NT2/D1 (cell line): ENCODE measurements at places on chromosomes 4 and X.

- DNase-seq = no peak
Observed at GRCh38 chr4:8707045-8707781, 114.6 kb downstream of the CPZ start.

DNA sequence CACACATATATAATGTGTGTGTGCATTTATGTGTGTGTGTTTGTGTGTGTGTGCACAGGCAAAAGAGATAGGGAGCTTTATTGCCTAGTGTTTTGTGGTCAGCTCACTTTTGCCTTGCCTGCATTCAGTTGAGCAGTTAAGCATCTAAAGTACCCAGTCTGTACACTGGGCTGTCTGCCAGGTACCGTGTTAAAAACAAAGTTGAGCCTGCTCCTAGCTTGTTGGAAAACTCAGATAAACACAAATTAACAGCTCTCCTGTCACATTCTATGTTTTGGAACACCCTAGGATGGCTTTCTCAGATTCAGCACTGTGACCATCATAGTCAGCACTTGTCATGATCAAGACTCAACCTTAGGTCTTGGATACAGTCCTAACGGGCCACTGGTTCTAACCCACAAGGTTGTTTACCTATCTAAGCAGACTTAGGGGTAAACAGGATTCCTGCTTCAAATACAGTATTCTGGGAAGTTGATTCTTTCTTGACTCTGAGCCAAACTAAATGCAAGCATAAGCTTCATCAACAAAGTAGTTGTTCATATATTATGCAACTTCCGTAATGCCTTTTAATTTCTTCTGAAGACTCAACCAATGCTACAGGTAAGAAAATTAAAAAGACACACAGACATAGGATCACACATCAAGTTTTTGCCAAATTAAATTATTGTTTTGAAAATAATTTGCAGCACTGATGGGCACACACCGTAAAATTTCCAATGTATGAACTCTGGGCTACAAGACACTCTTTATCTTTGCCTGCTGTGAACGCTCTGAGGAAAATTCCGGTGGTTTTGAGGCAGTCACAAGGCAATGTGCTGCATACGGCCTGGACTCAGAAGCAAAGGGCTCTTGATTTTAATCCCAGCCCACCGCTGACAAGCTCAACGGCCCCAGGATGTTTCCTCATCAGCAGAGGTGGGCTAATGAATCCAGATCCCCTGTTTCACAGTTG, 11.3 kb upstream of the CD99 start:
- DNase-seq = no peak

- no peak for DNase-seq
Observed at GRCh38 chrX:16466640-16467432, 183.1 kb upstream of the S100G start.

DNA sequence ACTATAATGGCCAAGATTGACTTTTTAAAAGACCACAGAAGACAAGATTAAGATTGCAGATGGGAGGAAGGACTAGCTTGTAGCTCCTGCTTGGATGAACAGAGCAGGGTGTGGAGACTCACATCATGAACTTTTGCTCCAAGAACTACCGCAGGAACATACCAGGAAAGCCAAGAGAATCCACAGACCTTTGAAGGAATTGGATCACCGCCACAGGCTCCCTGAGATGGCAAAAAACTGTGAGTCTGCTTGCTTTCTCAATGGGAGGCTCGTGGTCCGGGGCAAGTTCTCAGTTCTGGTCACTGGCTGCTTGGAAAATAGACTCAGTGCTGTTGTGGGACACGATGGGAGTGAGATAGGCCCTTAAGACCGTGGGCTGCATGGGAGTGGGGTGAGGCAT, 276.6 kb downstream of the CCSER1 start:
- no peak for DNase-seq

- no peak for DNase-seq
Observed at GRCh38 chr4:173152104-173152503, 16.5 kb upstream of the GALNT7 start.

DNA sequence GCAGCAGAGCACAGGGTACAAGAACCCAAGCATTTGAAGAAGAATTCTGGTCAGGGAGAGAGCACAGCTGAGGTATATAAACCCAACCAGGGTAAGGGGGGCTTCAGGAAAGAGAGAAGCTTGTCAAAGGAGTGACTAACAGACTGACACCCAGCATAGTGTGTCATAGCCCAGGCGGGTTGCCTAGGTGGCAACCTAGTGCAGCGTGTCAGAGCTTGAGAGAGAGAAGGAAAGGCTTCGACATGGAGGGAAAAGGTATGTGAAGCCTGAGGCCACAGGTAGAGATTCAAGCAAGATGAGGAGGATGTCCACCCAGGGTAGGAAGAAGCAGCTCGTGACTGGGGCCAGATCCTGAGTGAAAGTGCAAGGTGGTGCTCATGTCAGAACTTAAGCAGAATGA, 8.5 kb upstream of the ANTXR2 start:
- no peak for DNase-seq

DNA sequence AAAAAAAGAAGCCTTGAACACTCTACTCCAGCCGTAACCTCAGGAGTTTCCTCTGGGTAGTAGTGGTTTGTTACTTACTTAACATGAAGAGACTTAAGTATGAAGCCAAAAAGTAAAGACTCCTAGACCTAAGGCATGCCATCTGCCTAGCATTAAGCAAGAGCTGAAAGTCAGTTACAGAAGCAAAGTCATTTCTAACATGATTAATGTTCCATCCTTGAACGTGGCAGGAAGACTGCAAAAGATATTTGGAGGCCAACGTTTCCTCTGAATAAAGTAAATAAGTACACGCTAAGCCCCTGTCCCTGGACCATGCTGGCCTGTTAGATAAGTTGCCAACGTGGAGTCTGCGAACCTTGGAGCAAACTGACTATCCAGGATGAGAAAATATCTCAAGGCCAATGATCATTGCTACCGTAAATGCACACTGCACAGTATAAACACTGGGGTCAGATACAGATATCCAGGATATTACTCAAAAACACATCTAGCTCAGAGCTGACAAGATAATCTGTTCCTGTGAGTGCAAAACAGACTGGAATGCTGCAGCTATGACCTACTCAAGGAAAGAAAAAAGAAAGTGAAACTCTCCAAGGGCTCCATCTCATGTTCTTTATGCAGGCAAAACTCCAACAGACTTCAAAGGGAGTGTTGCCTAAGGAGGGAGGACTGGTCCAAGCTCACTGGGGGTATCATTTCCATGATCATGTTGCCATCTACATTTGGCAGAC, 255.8 kb downstream of the COL25A1 start:
- no peak for DNase-seq
